Activated naive CD4-positive, alpha-beta T cell treated with anti-CD3 and anti-CD28 coated beads for 36 hours (primary cell): ENCODE measurements at places on chromosomes 2 and 18.
A peak's percentile ranks its signal among the peaks of the same experiment; 100 is the strongest.

GRCh38 chr18:13553449-13553848 lies 172.9 kb downstream of the FAM210A start:
- DNase-seq = no peak

GRCh38 chr2:120517751-120518469 lies 172.0 kb downstream of the INHBB start:
- DNase-seq = no peak

DNA sequence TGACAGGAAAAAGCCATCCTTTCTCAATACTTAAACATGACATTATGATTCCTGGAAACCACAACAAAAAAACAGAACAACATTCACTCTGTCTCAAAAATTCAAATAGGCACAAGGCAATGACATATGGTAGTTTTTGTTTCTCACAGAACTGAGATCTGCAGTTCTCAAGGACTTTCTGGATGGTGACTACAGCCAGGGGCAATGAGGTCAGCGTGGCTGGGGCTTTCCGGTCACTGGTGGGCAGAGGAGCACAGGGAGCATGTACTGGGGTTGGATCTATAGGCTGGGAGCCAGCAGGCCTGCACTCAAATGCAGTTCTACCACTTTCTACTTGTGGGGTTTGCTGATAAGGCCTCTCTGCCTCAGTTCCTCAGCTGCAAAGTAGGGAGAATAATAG lies 72.0 kb downstream of the CTAGE1 start:
- DNase-seq = no peak

- no peak for DNase-seq
These were observed 66.5 kb downstream of the STK39 start for GRCh38 chr2:168180914-168181313.

DNA sequence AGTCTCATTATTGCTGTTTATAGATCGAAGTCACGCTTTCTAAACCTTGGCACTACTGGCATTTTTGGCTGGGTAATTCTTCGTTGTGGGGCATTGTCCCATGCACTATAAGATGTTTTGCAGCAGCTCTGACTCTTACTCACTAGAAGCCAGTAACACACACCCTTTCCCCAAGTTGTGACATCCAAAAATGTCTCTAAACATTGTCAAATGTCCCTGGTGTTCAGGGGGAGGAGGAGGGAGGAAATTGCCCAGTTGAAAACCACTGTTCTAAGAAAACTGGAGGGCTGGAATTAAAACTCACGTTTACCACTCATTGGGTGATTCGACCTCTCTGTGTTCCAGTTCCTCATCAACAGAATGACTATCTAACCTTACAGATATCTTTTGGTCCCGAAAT lies 115.7 kb upstream of the KLF7 start:
- no peak for DNase-seq

DNA sequence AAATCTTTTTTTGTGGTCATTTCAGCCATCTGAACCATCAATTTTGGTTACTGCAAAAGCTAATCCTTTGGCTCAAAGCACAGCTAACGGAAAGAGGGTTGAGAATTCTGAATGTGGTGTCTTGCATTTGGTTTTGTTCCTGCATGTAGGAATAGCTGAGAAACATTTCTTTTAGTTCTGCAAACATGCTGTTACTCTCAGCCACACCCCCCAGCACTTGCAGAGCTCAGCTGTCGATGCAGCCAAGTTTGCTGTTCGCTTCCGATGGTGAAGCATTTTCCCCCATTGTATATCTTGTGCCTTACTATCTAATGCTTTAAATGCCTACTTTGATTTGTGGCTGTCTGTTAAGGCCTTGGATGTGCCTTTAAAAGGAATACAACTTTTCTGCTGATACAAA lies 294.9 kb upstream of the FANCL start:
- no peak for DNase-seq

- DNase-seq = no peak
These were observed 2.7 kb downstream of the PTMA start for GRCh38 chr2:231710799-231711676.

DNA sequence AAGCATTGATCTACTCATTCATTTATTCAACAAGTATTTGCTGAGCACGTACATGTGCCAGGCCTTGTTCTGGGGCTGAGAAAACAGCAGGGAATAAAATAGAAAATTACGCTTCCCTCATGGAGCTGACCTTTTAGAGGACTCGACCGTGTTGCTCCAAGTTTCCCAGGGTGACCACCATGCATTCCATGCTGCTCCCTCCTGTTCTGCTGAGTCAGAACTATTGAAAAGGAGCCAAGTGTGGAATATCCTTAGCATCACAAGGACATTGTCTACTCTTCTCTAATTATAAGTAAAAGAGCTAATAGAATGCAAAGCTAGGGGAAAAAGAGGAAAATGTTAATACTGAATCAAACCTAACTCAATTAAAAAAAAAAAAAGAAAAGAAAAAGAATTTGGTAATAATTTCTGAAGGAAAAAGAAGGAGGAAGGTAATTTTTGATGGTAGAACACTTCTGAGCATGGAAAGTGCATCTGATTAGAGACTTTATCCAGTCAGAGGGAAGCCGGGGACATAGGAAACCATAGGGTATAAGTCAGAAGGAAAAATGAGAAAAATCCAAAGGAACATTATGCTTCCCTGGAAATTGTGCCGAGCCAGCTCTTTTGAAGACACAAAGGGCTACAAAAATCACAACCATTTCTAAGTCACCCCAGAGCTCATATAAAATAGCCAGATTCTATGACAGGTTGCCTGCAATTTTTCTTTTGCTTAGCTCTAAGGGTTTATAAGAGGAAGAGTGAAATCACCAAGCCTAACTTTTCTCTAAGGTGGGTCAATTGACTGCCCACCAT lies 339.4 kb downstream of the RND3 start:
- no peak for DNase-seq

GRCh38 chr2:31151501-31151900 lies 13.3 kb upstream of the GALNT14 start:
- no peak for DNase-seq

GRCh38 chr18:12589448-12589847 lies 68.5 kb downstream of the SPIRE1 start:
- no peak for DNase-seq

DNA sequence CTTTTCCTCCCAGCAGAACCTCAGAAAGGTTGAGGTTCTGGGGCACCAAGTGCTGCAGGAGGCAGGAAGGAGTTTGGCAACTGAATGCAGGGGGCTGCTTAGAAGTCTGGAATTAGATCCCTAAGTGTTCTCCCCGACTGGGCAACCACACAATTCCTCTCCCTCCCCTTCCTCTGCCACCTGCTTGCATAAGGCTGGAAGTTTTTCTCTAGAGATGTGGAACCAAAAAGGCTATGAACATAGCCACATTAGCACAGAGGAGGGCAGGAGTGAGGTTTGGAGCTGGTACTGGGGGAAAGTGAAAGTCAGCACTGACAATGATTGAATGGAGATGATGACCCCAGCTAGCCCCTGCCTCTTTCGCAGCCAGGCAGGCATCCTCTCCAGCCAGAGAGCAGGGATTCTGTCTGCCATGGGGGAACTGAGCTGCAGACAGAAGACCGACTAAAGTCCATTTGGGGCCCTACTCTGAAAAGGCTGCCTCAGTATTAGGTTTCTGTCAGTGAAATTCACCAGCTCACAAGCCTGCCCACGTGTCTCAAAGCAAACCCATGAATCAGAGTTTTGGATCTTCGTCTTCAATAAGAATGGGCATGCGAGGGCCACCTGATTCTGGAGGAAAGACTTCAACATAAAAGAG lies 87.9 kb upstream of the ITGA6 start:
- peak; percentile 31 for DNase-seq

DNA sequence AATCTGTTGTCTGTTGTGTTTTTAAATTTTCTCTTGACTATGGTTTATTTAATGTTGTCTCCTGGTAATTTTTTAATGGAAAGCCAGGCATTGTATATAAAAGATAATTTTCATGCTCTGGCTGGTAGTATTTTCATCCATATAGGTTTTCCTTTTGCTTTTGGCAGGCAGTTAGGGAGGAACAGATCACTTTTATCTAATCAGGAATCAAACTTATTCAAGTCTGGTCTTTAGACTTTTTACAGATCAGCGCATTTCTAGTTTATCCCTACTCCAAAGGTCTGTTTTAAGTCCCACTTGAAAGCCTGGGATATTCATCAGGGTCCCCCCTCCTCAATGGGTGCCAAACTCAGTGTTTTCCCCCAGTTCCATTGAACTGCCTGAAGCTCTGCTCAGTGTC lies 17.2 kb downstream of the PLB1 start:
- no peak for DNase-seq

GRCh38 chr18:47611649-47612048 lies 318.8 kb downstream of the SMAD2 start:
- DNase-seq = no peak

DNA sequence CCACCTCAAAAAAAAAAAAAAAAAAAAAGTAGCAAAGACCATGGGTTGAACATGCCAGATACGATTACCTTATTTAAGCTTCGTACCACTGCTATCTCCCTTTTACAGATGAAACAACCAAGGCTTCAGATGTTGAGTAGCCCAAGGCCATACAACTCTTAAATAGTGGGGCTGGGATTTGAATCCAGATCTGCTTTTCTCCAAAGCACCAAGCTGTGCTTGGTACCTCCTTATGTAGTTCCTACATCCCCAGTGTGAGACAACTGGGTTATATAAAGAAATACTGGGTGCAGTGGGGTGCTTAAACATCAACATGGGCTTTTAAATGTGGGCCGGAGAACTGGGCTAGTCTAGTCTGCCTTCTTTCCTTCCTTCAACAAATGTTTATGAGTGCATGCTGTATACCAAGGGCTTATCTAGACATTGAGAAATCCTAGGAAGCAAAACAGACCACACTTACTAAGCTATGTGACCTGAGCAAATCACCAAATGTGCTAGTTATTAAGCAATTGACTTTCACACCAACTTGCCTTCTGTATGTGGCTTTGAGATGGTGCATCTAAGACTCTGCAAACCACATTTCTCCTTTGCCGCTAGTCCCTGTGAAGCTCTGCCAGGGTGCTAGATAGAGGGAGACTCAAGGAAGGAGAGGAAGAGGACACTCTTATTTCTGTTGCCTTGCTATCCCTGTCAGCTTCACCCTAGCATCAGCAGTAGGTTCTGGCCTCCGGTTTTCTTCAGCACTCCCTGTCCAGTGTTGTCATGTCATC lies 206.8 kb upstream of the FBXO11 start:
- no peak for DNase-seq

DNA sequence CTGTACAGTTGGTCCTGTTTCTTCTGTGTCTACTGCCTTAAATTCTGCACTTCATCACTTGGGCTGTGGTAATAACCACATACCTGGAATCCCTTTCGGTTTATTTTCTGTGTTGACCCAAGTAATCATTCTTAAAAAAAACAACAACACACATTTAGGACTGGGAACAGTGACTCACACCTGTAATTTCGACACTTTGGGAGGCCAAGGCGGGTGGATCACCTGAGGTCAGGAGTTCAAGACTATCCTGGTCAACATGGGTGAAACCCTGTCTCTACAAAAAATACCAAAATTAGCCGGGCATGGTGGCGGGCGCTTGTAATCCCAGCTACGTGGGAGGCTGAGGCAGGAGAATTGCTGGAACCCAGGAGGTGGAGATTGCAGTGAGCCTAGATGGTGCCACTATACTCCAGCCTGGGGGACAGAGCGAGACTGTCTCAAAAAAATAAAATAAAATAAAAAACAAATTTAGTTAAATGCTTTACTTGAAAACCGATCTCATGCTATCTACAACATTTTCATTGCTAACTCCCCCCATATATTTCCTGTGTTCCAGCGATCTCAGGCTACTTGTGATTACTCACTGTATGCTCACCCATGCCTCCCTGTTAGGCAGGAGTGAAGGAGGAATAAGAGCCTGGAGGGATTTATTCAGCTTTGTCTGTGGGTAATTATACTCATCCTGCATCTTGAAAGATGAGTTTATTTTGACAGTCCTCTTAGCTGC lies 18.2 kb downstream of the ACSL3 start:
- DNase-seq = no peak

DNA sequence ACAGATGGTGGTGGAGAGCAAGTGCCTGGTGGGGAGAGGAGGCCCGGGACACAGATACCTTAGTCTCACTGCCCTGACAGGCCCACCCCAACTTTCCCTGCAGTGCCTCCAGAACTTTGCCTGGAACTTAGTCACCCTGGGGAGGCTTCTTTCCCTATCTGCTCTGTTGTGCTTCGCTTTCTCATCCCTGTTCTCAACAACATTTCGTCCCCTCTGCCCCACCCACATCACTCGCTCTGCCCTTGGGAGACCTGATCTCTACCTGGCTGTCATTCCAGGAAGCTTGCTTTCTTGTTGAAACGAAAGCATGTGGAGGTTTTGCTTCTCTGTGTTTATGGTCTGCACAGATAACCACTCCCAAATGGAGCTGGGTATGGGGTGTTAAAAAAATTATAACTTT lies 93.8 kb downstream of the PRKCE start:
- no peak for DNase-seq

- no peak for DNase-seq
These were observed 37.3 kb downstream of the GREB1 start for GRCh38 chr2:11571170-11571569.

DNA sequence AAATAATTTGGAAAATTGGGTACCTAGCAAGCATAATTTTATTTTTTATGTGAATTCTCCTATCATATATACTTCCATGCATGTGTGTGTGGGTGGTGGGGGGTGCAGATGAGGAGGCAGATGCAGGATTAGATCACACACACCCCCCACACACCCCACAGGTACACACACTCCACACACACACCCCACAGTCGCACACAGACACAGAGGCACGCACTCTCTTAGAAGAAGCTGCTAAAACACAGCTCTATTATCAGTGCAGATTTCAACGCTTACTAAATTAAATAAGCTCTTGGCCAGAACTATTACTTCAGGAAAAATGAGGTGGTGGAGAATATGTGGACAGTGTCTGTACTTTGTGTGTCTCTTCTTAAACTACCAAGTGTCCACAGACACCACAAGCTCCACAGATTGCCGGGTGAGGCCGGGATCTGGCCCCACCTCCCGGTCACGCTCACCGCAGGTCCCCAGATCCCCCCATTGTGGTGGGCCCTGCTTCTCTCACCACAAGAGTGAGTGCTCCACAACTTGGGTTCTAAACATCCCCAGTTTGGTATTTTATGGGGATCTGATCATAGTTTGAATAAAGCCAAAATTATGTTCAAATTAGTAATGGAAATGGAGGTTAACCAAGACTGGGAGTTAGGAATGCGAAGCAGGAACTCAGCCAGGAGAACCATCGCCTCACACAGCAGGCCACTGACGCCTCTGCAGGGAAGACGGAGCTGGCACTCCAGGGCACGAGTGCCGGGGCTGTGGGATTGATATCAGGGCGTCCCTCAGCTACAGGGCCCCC lies 102.1 kb downstream of the PXDN start:
- DNase-seq = no peak

- no peak for DNase-seq
These were observed 42.1 kb downstream of the TPGS2 start for GRCh38 chr18:36786686-36787085.

DNA sequence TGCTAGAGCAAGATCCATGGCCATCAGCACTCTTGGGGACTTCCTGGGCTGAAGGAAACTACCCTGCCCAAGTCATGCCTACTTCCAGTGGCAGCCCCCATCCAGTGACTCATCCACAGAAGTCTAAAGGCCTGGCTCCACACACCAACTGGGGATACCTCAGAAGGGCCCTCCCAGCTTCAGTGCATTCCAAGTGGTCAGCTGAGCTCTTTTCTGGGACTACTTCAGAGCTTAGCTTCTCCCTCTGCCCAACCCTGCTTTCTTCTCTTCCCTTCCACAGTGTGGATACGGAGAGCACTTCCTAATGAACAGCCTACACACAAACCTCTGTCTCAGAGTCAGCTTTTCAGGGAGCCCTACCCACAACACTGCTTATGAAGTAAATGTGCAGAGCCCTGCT lies 66.5 kb downstream of the CLHC1 start:
- no peak for DNase-seq
